Neuronal stem cell (in vitro differentiated cells): ENCODE measurements at places on chromosomes 2 and 18.

DNA sequence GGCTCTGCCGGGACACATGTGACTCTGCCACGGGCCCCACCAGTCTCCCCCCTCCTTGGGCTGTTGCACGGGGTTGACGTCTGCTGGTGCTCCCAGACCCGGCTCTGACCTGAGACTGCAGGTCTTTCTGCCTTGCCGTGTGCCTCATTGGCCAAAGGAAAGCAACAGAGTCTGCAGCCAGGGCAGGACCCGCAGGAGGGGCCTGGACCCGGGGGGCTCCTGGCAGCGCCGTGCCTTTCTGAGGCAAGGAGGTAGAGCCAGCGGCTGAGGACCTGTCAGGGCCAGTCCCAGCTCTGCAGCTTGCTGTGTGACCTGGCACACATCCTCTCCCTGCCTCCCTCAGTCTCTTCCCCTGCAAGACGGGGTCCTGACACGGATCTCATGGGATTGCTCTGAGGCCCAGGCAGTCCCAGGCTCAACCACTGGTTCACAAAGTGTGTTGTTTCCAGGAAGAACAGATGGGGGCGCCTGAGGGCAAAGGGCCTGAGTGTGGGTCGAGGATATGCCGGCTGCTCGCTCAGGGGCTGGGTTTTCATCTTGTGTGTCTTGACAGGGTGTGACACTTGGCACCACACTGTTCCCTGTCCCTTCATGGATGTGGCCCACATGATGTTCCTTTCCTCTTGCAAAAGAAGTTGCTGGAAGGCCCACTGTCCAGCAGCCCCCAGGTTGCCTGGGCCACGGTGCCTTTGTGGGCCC is 9.0 kb downstream of the CAPN10 start:
- peak; percentile 24 for DNase-seq

DNA sequence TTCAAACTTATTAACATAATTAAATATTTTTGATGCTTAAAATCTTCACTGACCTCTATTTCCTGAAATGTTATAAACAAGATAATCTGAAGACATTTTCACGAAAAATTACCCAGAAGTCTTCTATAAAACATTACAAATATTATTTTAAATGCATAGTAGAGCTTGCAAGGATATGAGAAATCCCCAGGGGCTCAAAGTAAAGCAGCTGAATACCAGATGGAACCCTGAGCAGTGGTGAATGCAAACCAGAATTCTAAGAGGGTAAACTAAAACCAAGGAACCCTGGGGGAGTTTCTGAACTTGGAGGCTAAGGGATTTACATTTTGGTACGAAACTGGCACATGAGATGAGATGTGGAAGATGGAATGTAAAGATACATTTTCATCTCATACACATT is 83.6 kb downstream of the FSHR start:
- no peak for DNase-seq

DNA sequence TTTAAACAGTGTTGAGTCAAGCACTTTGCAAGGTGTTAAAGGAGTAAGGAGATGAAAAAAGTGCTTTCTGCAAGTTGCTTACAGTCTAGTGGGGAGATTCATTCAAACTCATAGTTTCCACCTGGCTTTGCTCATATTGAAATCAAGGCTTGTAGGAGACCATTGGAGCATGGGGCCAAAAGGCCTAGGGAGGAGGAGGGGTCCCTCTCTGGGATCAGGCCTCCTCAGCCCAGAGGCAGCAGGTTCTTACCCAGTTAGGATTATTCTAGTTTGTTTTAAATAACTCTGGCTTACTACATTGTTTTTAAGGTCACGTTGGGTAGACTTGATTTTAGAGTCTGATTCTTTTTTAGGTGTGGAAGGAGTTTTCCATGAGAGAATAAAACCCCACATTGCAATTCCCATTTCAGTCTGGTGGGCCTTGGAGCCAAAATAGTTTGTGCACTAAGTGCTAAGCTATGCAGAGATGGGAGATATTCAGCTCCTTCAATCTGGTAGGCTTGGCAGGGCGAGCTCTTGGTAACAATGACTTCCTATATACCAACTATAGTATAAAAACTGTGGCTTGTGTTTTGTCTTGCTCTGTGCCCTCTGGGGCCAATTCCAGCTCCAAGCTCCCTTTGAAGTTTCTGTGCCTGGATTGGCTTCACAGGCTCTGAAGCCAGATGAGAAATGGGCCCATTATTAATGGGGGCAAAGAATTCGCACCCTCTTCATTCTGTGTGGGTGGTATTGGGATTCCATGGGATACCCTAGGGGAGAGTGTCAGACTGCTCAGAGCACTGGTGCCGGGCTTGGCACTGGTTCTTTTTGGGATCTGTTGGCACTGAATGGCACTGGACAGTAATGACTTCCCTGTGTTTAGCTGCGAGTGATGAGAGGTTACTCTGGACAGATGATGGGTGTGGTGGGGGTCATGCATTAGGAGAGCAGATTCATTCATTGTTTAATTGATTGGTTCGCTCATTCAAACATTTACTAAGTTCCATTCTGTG is 301.1 kb downstream of the MYCN start:
- no peak for DNase-seq

GRCh38 chr2:107107351-107107750 is 221.4 kb upstream of the ST6GAL2 start:
- no peak for DNase-seq

GRCh38 chr2:191165176-191165643 is 14.4 kb upstream of the STAT4 start:
- peak; percentile 35 for DNase-seq

- no peak for DNase-seq
Measured at GRCh38 chr2:191922736-191923651, 76.1 kb upstream of the CAVIN2 start.

DNA sequence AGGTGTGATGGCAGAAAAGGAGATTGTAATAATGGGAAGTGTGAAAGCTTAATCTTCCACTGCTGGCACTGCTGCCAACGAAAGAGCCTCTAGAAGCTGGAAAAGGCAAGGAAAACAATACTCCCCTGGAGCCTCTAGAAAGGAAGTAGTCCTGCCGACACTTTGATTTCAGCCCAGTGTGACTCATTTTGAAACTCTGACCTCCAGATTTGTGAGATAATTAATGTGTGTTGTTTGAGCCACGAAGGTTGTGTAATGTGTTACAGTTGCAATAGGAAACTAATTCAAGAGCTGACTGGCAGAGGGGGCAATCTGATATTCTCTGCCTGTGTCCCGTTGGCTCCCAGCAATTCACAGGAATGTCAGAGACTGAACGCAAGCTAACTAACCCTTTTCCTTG is 219.2 kb upstream of the UBE2E3 start:
- no peak for DNase-seq

- no peak for DNase-seq
Measured at GRCh38 chr2:238494573-238494961, 67.8 kb downstream of the ASB1 start.

DNA sequence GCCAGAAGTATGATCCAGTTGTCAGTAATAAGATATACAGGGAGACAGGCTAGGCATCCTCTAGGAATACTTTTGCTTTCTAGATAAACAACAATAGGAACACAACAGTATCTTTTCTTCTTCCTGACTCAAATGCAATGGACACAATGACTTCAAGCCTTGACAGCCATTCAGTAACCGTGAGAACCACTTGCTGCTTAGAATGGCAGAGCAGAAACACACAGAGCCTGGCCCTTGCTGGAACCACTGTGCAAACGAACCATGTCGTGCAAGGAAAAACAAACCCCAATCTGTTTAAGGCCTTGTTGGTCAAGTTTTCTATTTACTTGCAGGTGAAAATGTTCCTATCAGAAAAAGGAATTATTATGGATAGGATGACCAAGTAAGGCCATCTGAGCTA is 18.8 kb downstream of the TRIP12 start:
- DNase-seq: no peak

- no peak for DNase-seq
Measured at GRCh38 chr2:42999856-43000241, 207.5 kb upstream of the HAAO start.

DNA sequence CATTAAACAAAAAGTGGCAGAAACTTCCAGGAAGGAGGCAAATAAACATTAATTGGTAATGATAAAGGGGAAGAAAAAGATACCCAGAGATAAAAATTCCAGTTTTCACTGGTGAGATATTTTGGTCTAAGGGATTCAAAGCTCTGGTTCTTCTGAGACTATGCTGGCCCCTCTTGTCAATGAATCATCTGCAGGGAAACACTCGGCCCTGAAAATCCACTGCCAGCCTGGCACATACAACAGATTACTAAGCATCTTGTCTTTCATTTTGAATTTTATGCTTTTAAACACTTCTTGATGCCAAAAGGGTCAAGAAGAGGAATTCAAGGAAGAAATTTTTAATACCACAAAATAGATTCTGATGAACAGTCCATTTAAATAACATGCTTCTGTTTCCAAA is 1603.8 kb upstream of the ZEB2 start:
- no peak for DNase-seq

- DNase-seq: no peak
Measured at GRCh38 chr2:280650-281110, 7.2 kb downstream of the ALKAL2 start.

- peak; percentile 8 for DNase-seq
Measured at GRCh38 chr2:183610724-183611123, 486.5 kb downstream of the NUP35 start.

DNA sequence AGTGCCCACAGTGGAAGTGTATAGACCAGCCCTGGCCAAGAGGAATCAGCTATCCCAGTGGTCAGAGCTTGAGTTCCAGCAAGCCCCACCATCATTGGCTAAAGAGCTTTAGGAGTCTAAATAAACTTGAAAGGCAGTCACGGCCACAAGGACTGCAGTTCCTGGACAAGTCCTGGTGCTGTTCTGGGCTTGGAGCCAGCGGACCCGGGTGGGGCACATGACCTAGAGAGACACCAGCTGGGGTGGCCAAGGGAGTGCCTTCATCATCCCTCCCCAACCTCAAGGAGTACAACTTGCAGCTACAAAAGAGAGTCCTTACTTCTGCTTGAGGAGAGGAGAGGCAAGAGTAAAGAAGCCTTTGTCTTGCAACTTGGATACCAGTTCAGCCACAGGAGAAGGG is 439.8 kb upstream of the TMEFF2 start:
- DNase-seq: no peak

GRCh38 chr2:182142062-182142461 is 156.4 kb downstream of the PPP1R1C start:
- no peak for DNase-seq

GRCh38 chr2:121058852-121059558 is 226.0 kb downstream of the TFCP2L1 start:
- no peak for DNase-seq

- peak; percentile 51 for DNase-seq
Measured at GRCh38 chr2:9768388-9768787, 74.9 kb upstream of the TAF1B start.

DNA sequence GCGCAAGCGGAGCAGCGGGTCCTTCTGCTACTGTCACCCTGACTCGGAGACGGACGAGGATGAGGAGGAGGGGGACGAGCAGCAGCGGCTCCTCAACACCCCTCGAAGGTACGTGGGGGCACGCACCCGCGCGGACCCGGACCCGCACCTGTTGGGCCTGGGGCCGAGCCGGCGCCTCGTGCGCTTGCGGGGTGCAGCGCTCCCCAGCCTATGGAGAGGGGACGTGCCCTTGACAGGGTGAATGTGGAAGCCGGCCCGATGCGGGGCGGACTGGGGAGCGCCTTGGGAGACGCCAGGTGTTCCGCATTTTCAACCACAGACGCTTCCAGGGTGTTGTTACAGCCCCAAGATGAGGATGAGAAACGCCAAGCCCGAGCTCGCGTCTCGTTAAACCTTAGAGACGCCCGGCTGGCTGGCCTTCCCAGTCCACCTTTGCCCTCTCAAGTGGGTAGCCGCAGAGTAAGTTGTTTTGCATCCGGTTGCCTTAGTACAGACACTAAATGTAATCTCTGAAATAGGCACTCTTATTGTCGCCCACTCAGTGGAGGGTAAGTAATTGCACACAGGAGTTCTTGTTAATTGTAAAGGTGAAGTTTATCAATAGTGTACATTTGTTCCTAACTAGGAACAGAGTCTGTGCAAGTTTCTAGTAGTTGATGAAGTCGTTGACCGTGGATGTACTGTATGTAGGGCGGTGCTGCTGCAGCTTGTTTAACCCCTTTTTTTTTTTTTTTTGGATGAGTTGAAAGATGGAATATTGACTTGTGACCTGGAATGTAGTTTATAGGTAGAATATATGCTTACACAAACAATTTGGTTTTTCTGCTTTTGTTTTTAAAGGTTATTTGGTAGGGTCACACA is 815 bp downstream of the GMCL1 start:
- no peak for DNase-seq

DNA sequence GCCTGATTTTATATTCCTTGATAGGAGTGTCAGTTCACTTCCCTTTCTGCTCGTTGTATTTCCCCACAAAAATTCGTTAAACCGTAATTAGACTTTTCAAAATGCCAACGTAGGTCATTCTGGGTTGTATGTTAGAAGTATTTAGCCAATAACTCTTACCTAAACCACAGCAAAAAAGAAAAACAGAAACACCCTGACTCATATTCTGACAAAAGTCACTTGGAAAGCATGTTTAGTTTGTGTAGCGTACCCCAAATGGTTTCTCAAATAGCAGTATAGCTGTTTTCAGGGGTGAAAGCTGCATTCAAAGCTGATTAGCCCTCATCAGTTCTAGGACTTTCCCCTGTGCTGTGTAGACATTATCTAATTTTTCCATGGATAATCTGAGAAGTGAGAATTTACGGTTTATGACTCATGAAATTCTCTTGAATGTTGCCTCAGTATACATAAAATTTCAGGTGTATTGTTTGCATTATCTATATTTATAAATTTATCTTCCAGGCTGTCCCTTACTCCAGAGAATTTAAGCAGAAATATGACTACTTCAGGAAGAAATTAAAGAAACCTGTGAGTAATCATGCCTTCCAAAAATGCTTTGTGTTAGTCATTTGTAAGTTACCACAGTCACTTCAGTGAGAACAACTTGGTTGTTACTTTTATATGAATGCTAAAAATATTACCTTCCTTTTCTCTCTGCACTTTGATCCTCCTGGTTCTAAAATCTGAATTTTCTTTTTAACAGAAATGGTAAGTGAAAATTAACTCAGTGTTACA is 264.9 kb downstream of the ALPK2 start:
- DNase-seq: no peak

- no peak for DNase-seq
Measured at GRCh38 chr2:74081030-74081762, 66.5 kb downstream of the BOLA3 start.

GRCh38 chr2:213125646-213126347 is 25.6 kb downstream of the IKZF2 start:
- no peak for DNase-seq

GRCh38 chr2:54497763-54498680 is 41.9 kb downstream of the SPTBN1 start:
- no peak for DNase-seq

- DNase-seq: no peak
Measured at GRCh38 chr2:127096718-127097470, 10.1 kb downstream of the BIN1 start.

- DNase-seq: no peak
Measured at GRCh38 chr18:25422230-25422629, 70.3 kb upstream of the ZNF521 start.

GRCh38 chr2:22753476-22753875 is 631.5 kb upstream of the KLHL29 start:
- DNase-seq: no peak

- DNase-seq: no peak
Measured at GRCh38 chr2:226965376-226965775, 129.5 kb downstream of the RHBDD1 start.
